ENCODE measurements at places on chromosomes 5 and 9.

- DNase-seq, result no peak
Observed at GRCh38 chr9:137682428-137683105, 63.8 kb downstream of the EHMT1 start.

- DNase-seq, result no peak
Observed at GRCh38 chr5:102916109-102916508, 161.0 kb downstream of the PAM start.

GRCh38 chr5:53601570-53601969 is 41.1 kb downstream of the NDUFS4 start:
- no peak for DNase-seq

DNA sequence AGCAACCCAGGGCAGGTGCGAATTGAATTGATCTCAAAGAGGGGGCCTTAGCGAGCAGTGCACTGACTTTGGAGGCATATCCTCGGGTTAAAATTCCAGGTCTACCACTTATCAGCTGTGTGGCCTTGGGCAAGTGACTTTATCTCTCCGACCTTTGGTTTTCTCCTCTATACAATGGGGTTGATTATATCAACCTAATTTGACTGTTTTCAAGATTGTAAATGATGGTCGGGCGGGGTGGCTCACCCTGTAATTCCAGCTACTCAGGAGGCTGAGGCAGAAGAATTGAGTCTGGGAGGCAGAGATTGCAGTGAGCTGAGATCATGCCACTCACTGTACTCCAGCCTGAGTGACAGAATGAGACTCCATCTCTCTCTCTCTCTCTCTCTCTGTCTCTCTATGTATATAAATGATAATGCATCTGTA is 18.7 kb downstream of the SPRY4 start:
- DNase-seq, result no peak

- DNase-seq, result no peak
Observed at GRCh38 chr5:176528761-176529115, 8.5 kb downstream of the RNF44 start.

DNA sequence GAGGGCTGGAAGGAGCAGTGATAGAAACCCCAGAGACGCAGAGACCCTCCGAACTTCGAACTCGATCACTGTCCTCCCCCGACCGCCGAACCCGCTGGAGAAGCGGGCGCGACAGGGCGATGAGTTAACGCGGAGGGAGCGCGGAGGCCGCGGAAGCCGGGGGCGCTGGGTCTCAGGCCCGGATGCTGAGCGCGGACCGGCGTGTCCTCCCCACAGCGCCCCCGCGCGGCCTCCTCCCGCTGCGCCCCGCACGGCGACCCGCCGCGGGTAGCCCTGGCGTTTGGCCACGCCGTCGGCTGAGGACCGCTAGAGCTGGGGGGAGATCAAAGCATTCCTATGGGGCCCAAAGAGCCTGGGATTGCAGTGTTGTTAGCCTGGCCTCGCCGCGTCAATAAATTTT is 7.7 kb upstream of the DMRT2 start:
- DNase-seq, result no peak

DNA sequence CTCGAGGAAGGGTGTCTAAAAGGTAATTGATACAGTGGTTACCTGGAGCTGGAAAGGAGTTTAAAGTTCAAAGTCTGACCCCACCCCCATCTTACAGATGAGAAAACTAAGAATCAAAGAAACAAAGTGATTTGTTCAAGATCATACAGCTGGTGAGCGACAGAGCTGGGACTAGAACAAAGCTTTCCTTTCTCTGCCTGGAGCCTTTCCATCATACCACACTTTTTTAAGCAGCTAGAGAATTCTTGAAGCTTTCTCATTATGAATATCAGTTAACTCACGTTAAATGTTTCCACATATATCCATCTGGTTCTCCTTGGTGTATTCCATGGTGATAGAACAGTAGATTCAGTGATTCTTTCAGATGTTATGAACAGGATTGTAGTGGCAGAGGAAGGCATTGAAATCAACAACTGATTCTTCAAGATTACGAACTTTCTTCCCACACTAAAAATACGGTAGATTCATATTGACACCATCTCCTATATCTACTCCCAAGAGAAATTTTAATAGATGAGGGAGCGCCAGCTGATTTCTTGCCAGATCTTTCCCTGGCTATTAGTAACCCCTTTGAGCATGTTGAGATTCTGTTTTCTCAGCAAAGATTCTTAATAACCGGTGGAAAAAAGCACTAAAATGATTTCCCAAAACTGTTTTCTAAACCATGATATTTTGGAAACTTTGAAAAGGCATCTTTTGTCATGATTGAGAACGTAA is 233.7 kb downstream of the ADAMTSL1 start:
- DNase-seq, result no peak

DNA sequence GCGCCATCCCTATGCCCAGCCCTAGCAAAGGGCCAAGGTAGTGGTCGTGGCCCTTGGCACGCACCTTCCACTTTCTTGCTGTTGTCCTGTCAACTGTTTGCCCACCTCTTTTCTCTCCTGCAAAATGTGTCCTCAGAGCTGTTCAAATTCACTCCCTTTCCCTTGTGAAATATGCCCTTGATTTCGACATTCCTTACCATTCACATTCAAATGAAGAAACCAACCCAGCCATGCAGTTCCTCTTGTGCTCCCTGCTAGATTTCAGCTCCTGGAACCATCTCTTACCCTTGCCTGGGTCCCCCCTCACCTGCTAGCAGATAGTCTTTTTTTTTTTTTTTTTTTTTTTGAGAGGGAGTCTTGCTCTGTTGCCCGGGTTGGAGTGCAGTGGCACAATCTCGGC is 19.6 kb upstream of the HRH2 start:
- no peak for DNase-seq

- DNase-seq, result no peak
Observed at GRCh38 chr5:138898742-138899141, 23.6 kb upstream of the LRRTM2 start.

- no peak for DNase-seq
Observed at GRCh38 chr5:1204693-1205242, 3.4 kb downstream of the SLC6A19 start.

GRCh38 chr5:129917224-129917623 is 13.0 kb downstream of the CHSY3 start:
- DNase-seq, result no peak

GRCh38 chr9:98829766-98830165 is 22.3 kb downstream of the GALNT12 start:
- no peak for DNase-seq

- no peak for DNase-seq
Observed at GRCh38 chr9:90002397-90003271, 397.8 kb downstream of the GADD45G start.
